H4 (cell line): ENCODE measurements at places on chromosomes 11 and 22.

GRCh38 chr11:80598905-80599304 lies 1158.1 kb upstream of the TENM4 start:
- DNase-seq: no peak

DNA sequence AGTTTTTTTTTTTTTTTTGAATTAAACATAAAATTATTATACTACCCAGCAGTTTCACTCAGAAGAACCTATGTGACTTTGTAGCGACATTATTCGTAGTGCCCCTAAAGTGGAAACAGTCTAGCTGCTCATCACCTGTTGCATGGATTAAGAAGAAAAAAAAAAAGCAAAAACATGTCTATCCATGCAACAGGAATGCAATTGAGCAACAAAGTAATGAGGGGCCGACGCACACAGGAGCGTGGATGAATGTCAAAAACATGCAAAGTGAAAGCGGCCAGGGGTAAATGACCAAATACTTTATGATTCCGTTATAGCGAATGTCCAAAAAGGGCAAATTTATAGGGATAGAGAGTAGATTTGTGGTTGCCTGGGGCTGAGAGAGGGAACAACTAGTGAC lies 16.3 kb downstream of the MYO18B start:
- no peak for DNase-seq

- no peak for DNase-seq
Measured at GRCh38 chr22:50253046-50253915, 2.2 kb upstream of the HDAC10 start.

DNA sequence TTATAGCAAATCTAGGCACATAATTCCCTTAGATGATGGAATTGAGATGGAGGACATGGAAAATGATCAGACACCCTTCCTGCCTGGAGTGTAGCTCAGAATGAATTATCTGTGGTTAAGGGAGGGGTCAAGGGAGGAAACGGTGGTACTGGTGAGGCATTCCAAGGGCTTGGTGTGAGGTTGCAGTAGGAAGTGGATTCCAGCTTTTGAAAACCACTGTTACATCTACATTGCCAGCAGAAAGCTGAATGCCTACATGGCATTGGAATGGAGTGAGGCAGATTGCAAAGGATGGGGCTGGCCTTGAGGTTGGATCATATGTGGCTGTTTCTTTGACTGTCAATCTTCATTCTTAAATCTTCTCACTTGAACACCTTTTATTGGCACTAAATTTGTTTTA lies 684.4 kb downstream of the NTM start:
- DNase-seq: peak; percentile 90

DNA sequence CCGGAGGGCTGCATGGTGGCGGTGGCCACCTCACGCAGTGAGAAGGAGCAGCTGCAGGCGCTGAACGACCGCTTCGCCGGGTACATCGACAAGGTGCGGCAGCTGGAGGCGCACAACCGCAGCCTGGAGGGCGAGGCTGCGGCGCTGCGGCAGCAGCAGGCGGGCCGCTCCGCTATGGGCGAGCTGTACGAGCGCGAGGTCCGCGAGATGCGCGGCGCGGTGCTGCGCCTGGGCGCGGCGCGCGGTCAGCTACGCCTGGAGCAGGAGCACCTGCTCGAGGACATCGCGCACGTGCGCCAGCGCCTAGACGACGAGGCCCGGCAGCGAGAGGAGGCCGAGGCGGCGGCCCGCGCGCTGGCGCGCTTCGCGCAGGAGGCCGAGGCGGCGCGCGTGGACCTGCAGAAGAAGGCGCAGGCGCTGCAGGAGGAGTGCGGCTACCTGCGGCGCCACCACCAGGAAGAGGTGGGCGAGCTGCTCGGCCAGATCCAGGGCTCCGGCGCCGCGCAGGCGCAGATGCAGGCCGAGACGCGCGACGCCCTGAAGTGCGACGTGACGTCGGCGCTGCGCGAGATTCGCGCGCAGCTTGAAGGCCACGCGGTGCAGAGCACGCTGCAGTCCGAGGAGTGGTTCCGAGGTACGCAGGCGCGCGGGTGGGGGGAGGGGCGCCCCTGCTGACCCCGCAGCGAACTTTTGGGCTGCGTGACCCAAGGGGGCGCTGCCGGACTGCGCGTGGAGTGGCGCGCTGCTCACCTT lies 670 bp downstream of the NEFH start:
- no peak for DNase-seq

DNA sequence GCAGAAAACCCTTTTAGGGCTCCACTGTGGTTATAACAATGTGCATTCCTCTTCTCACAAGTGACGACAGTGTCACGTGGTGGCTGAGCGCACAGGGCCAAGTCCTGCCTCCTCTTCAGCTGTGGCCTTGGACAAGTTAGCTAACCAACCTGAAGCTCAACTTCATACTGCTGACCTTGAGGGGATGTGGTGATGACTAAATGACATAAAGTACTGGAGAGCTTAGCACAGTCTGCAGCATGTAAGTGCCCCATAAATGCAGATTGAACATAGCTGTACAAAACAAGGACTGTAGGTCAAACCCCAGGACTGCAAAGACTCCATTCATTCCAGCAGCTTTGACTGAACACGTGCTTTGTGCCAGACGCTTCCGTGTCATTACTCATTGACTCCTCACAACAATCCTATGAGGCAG lies 20.1 kb upstream of the MRGPRX2 start:
- DNase-seq: peak; percentile 85

DNA sequence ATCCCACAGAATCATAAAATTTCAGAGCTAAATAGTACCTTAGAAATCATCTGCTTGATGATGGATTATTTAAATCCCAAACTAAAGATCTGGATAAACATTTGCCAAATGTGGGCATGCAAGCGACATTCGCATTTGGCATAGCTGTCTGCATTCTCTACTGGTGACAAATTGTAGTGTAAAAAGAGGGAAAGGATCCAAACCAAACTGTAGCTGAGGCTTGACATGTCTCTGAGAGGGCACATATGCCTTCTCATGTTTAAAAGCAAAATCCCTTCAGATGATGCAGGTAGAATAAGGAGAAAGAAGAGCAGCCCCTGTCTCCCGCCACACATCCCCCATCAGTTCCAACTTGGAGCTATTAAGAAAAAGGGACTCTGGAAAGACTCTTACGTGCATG lies 257.5 kb upstream of the MTNR1B start:
- DNase-seq: no peak

- no peak for DNase-seq
Measured at GRCh38 chr11:8818421-8818820, 92.6 kb upstream of the AKIP1 start.

DNA sequence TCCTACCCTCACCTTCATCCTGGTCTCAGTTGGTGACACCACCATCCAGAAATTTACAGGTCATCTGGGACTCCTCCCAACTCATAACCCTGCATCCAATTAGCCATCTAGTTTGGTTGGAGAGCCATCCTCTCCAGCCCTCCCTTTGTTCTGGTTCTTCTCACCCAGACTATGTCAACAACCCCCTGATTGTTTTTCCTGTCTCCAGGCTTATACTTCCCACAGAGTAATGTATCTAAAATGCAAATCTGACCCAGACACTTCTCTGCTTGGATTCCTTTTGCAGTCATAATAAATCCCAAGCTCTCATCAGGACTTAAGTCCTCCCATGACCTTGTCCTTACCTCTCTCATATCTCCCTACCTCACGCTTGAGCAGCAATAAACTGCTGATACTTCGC lies 3.0 kb downstream of the TTC12 start:
- no peak for DNase-seq

DNA sequence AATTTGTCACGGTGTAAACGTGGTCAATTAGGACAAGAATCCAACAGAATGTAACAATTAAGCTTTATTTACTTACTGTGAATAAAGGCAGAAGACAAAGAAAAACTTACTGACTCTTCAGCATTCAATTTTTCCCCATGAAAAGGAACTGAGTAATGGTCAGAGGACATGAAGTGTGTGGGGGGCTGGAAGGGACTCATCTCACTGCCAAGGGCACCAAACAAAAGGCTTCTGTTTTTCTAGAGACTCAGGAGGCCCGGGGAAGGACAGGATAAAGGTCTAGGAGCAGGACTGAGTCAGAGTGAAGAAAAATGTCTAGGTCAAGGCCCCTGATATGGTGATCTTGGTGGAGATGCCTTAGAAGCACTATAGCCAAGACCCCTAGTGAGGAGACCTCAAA lies 564.2 kb upstream of the ANO5 start:
- no peak for DNase-seq
